ENCODE measurements at places on chromosomes 2 and 18.

GRCh38 chr2:235654103-235654813 lies 160.4 kb downstream of the AGAP1 start:
- no peak for DNase-seq

- no peak for DNase-seq
Measured at GRCh38 chr18:25650201-25650941, 298.4 kb upstream of the ZNF521 start.

- DNase-seq: no peak
Measured at GRCh38 chr2:168528469-168528868, 72.4 kb downstream of the CERS6 start.

GRCh38 chr2:241351640-241352031 lies 4.4 kb upstream of the FARP2 start:
- DNase-seq: no peak

- DNase-seq: no peak
Measured at GRCh38 chr2:29233428-29233827, 118.2 kb downstream of the CLIP4 start.

GRCh38 chr2:126448611-126449010 lies 207.3 kb upstream of the GYPC start:
- no peak for DNase-seq

DNA sequence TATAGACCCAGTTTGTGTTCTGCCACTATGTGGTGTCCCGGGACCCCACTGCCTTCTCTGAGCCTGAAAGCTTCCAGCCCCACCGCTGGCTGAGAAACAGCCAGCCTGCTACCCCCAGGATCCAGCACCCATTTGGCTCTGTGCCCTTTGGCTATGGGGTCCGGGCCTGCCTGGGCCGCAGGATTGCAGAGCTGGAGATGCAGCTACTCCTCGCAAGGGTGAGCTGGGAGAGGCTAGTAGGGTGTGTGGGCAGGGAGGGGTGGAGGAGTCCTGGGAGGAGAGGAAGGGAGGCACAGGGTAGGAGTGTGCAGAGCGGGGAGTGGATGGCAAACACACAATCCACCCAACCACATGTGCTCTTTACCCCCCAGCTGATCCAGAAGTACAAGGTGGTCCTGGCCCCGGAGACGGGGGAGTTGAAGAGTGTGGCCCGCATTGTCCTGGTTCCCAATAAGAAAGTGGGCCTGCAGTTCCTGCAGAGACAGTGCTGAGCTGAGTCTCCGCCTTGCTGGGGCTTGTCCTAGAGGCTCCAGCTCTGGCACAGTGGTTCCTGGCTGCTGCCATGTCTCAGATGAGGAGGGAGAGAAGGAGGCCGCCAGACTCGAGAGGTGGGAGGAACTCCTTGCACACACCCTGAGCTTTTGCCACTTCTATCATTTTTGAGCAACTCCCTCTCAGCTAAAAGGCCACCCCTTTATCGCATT lies 16.9 kb downstream of the PRKAG3 start:
- DNase-seq: no peak

DNA sequence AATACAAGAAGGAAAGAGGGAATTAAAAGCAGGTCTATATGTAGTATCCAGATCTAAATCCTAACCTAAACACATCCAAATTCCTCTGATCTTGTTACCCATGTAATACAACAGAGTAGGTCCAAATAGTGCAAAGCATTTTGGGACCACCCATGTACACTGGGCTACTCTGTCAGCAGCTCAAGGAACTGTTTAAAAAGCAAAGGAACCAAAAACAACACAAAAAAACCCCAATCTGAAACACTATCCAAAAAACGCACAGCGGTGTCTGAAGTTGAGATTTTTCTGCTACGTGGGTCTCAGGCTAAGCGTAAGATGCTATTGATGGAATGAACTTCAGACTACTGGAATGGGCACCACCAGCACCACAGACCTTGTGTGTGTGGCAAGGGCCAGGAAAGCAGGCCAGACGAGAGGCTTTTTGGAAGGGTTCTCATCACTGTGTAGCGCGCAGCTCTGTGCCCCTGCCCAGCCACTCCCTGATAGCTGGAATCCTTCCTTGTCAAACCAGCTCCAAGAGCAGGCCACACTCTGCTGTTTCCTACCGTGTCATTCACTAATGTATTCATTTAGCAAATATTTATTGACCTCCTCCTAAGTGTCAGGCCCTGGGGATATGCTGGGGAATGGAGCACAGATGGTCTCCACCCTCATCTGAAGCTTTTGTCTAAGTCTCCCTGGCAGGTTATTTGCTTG lies 101.4 kb downstream of the COLEC12 start:
- DNase-seq: no peak
